ENCODE measurements at places on chromosomes 6 and 20. TPM values are rescaled to one million over a fixed set of nuclear protein-coding genes. Genes with fewer than 3 reads are reported as not detected.

TOX2 gene
- 0.21 TPM for total RNA-seq

TUBB2B gene
- total RNA-seq, result 0.84 TPM

APMAP gene
- 34.2 TPM for total RNA-seq

ZDHHC14 gene
- total RNA-seq, result 1.6 TPM

NFATC2 gene
- 12.2 TPM for total RNA-seq

PBOV1 gene
- not detected for total RNA-seq

ID4 gene
- total RNA-seq, result not detected

NEURL2 gene
- 1.9 TPM for total RNA-seq

DOK5 gene
- not detected for total RNA-seq

ZFP57 gene
- not detected for total RNA-seq

SLC4A11 gene
- total RNA-seq, result 0.21 TPM

TCP1 gene
- total RNA-seq, result 137 TPM

KIF25 gene
- not detected for total RNA-seq

PLCB1 gene
- total RNA-seq, result 14.6 TPM

TEAD3 gene
- total RNA-seq, result not detected

TRIM31 gene
- total RNA-seq, result 0.10 TPM

TRIM40 gene
- 1.4 TPM for total RNA-seq

APOBEC2 gene
- not detected for total RNA-seq

SASH1 gene
- 1.7 TPM for total RNA-seq

PNPLA1 gene
- 1.2 TPM for total RNA-seq

HLA-DRB5 gene
- 8.5 TPM for total RNA-seq

VGLL2 gene
- 0.10 TPM for total RNA-seq

KCNS1 gene
- not detected for total RNA-seq

ZNF133 gene
- 1.5 TPM for total RNA-seq

BPIFB1 gene
- not detected for total RNA-seq

ADGRB3 gene
- 0.10 TPM for total RNA-seq

HCRTR2 gene
- not detected for total RNA-seq

ESR1 gene
- total RNA-seq, result 0.63 TPM

FAM209B gene
- 0.52 TPM for total RNA-seq

HLA-DQB2 gene
- 1.0 TPM for total RNA-seq

SPATS1 gene
- total RNA-seq, result not detected

IP6K3 gene
- total RNA-seq, result not detected

PEDS1 gene
- 28.3 TPM for total RNA-seq

SEL1L2 gene
- not detected for total RNA-seq

ARHGAP18 gene
- total RNA-seq, result 14.3 TPM

APCDD1L gene
- total RNA-seq, result not detected

MAPK13 gene
- total RNA-seq, result 16.9 TPM

FAM110A gene
- 10.6 TPM for total RNA-seq

TMEM74B gene
- not detected for total RNA-seq

COL20A1 gene
- not detected for total RNA-seq

PLCB4 gene
- total RNA-seq, result 0.21 TPM

ERVFRD-1 gene
- 0.10 TPM for total RNA-seq

METTL24 gene
- total RNA-seq, result 0.10 TPM

F13A1 gene
- total RNA-seq, result 158 TPM

C2 gene
- total RNA-seq, result 2.5 TPM

SAPCD1 gene
- 0.63 TPM for total RNA-seq

BNIP5 gene
- total RNA-seq, result not detected

TAF8 gene
- 25.9 TPM for total RNA-seq

C4B gene
- total RNA-seq, result 1.0 TPM

SLC22A3 gene
- not detected for total RNA-seq

HDGFL1 gene
- total RNA-seq, result not detected

CD93 gene
- 85.5 TPM for total RNA-seq

KCNB1 gene
- total RNA-seq, result under 0.01 TPM

NOL7 gene
- total RNA-seq, result 46.2 TPM

VNN1 gene
- total RNA-seq, result 2.7 TPM

SLC9A8 gene
- total RNA-seq, result 34.5 TPM

OSER1 gene
- 109 TPM for total RNA-seq

HUS1B gene
- total RNA-seq, result 4.5 TPM
